ENCODE measurements at places on chromosomes 3 and 15.

DNA sequence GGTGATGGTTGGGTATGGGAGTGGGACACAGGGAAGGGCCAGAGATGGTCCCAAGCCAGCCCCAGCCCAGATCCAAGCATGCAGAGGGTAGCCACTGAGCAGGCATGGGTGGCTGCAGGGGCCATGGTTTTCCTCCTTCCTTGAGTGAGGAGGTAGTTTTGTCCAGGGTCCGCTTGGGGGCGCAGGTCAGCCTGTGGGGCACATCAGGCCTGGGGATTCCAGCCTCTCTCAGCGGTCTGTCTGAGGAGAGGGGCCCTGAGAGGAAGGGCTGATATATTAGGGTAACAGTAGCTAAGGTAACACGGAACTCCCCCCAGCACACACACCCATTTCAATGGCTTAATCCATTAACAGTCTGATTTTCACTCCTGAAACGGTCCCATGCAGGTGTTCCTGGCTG lies 22.7 kb upstream of the LCTL start:
- DNase-seq: no peak

GRCh38 chr3:14265246-14265962 lies 86.8 kb downstream of the LSM3 start:
- no peak for DNase-seq

DNA sequence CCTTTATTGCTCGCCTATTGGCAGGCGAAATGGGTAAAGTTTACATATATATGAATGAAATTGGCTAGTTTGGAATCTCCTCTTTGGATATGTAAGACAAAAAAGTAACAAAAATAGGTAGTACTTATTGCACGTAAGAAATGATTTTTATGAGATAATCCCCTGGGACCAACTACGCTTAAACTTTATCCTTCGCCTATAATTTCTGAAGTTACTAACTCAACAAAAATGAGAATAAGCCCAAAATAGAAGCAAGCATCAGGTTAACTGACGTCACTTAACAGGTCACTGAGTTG lies 438 bp upstream of the SLC49A4 start:
- no peak for DNase-seq

DNA sequence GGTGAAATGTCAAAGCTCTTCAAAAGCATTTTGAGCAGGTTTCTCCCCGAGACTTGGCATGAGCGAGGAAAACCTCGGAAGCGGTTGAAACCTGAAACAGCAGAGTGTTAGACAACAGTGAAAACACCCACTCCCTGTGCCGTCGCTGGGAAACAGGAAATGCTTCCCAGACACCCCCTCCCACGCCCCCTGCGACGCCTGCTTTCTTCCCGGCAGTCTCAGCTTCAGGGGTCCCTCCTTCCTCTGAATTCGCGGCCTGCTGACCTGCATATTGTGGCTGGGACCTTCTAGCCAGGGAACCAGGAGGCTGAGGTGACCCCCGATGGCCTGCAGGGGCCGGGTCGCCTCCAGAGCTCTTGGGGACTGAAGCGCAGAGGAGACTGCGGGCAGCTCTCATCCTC lies 250.6 kb upstream of the LYSMD4 start:
- DNase-seq: no peak

DNA sequence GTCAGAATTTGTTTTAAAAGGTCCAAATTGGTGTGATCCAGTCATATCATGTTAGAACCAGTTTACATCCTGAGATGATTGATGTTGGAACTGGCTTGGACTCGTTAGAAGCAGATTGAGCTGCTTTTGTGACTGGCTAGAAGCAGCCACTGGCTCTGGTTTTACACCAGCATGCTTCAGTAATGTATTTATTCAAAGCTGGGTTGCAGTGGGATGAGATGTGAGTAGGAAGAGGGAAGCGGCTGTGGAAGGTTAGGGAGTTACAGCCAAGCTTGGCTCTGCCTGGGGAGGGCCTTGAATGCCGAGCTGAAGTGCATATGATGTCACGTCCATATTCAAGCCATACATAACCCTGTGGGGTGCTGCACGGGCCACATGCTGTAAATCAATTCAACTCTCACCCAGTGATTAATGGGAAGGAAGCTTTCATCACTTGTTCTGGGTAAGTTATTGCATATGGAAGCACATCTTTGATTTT lies 104.0 kb upstream of the SMAD3 start:
- DNase-seq: no peak

- no peak for DNase-seq
These were observed 370.8 kb upstream of the SUCLG2 start for GRCh38 chr3:68025189-68025588.

DNA sequence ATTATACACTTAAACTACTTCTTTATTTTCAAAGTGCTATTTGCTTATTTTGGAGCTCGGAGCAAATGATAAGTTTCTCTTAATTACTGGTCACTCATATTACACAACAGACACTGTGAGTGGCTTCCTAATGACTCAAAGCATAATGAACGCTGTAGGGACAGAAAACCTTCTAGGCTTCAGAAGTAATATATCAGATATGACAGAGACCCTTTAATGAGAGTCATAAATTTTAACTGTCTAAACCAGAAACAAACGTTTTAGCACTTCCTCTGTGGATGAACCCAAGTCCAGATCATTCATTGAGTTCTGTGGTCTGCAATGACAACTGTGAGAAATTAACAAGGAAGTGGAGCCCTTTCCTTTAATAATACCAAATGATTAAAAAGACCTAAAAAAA lies 66.6 kb downstream of the ARPP21 start:
- no peak for DNase-seq

DNA sequence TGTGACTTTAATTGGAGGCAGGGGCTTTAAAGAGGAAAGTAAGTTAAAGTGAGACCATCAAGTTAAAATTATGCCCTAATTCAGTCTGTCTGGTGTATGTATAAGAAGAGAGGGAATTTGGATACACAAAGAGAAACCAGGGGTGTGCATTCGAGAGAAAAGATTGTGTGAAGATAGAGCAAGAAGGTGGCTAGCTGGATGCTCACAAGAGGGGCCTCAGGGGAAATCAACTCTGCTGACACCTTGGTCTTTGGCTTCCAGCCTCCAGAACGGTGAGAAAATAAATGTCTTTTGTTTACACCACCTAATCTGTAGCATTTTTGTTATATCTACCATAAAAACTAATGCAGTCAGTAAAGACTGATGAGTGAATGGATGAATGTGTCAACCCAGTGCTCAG lies 907.3 kb upstream of the CFAP20DC start:
- DNase-seq: no peak

DNA sequence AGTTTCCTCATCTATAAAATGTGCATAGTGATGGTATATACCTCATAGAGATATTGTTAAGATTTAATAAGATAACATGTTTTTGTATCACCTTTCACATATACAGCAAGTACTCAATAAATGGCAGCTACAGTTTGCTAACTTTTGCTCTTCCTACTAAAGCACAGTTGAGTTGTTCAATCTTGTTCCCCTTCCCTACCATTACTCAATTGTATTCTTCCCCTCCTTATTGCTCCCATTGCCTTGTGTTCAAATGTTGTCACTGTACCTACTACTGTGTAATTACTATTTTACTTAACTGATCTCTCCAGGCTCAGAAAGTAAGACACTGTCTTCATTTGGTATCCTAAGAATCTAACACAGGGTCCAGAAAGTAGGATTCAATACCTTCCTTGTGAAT lies 5.5 kb downstream of the CD47 start:
- DNase-seq: no peak

DNA sequence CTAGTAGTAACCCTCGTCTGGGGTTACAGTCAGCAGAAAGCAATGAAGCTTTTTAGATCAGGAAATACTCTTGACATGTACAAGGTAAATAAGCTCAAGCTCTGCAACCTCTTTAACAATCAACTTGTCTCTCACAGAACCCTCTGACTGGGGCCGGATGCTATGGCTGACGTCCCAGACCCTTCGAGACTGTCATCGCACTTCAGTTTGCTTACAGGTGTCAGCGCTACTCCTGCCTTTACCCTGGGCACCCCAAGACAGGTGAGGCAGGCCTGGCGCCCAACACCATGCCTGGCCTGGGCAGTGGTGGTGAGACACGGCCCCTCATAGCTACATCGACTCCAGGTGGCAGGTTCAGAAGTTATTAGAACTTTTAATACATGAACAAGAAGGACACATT lies 30.6 kb downstream of the LRRFIP2 start:
- no peak for DNase-seq

DNA sequence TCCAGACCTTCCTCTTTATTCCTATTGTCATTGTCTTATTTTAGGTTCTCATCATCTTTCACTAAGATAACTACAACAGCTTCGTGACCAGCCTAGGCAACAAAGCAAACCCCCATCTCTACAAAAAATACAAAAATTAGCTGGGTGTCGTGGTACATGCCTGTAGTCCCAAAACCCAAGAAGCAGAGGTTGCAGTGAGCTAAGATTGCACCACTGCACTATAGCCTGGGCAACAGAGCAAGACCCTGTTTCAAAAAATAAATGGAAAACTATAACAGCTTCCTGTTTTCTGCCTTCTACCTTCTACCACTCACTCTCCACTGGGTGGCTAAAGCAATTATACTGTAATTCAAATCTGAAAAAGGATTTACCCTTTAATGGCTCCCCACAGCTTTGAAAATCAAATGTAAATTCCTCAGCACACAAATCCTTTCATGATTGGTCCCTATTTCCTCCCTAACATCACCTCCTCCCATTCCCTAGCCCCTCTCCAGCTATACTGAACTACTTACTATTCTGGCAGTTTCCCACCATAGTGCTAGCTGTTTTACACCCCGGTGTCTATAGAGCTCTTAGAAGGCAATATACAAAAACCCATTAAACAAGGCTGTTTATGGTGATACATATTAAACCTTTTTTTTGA lies 33.4 kb downstream of the LRRFIP2 start:
- no peak for DNase-seq

GRCh38 chr3:131147534-131147933 lies 120.9 kb downstream of the NEK11 start:
- DNase-seq: no peak

DNA sequence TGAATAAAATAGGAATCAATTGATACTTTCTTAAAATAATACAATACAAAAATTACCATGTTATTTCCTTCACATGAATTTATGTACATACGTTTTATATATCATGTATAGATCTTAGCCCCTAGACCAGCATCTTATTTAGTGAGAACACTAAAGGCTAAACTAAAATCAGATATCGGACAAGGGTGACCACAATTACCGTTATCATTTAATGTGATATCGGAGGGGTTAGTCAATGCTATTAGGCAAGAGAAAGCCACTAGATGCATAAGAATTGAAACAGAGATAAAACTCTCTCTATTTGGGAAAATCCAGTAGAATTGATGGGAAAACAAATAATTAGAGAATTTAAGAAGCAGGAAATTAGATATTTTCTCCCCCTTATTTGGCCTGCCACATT lies 46.5 kb upstream of the TIMP4 start:
- DNase-seq: no peak

DNA sequence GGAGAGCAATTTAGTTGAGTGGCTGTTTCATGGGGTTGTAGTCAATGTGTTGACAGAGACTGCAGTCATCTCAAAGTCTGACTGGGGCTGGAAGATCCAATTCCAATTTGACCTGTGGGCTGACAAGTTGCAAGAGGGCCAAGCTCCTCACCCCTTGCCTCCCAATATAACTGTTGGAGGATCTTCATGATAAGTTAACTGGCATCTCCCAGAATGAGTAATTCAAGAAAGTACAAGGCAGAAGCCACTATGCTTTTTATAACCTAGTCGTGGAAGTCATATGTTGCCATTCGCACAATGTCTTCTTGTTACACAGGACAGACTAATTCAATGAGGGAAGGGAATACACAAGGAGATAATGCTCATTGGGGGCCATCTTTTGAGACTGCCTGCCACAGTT lies 29.1 kb downstream of the GPR15 start:
- DNase-seq: no peak

DNA sequence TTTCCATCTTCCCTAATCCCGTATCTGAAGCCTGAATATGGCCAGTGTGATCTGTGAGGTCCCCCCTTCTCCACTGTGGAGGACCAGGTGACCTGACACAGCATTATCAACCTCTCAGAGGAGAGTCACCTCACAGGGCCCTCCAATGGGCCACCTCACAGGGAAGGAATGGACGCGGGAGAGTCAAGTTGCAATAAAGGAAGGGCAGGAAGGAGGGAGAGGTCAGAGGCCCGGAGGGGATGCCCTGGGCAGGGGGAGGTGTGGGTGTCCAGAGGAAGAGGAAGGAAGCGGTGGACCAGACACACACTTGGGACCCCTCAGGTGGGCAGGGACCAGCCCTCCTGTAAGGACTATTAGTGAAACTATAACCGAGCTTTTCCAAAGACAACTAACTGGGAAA lies 14.6 kb upstream of the LRRC15 start:
- DNase-seq: no peak

- DNase-seq: no peak
These were observed 33.7 kb upstream of the RBMS3 start for GRCh38 chr3:29247088-29247745.

DNA sequence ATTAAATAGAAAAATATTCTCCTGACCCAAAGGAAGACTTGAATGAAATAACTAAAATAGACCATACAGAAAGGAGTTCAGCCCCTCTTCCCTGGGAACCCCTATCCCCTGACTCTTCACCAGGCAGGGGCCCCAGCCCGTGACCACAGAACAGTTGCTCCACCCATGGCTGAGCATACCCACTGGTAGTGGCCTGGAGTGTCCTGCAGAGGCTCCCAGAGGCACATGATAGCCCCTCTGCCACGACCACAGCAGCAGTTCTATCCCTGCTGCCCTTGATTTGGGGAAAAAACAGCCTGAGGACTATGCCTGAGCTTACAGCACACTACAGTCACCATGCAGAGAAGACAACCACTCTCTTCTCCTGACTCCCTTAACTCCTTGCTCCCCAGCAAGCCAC lies 31.8 kb downstream of the TTC14 start:
- DNase-seq: no peak

GRCh38 chr3:194928831-194929577 lies 243.3 kb downstream of the FAM43A start:
- DNase-seq: peak; percentile 9

- DNase-seq: no peak
These were observed 60.3 kb downstream of the STRIT1 start for GRCh38 chr3:155233213-155233612.

DNA sequence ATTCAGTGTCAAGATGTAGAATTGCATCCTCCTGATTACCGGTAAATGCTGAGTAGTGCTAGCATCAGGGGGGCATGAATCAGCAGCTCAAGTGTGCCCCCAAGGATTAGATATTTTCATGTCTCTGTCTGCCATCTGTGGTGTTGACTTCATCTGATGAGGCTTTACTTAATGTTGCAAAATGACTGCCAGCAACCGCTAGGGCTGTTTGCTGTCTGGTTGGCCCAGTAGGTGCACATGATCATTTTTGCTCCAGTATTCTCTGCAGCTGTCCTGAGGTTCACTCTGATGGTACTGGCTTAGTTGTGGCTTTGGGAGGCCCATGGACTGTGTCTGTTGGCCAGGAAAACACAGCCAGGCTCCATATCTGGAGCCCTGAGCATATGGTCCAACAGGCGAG lies 316.4 kb downstream of the SOX2 start:
- no peak for DNase-seq

- DNase-seq: no peak
These were observed 140.5 kb downstream of the LRRK1 start for GRCh38 chr15:101059381-101060341.

DNA sequence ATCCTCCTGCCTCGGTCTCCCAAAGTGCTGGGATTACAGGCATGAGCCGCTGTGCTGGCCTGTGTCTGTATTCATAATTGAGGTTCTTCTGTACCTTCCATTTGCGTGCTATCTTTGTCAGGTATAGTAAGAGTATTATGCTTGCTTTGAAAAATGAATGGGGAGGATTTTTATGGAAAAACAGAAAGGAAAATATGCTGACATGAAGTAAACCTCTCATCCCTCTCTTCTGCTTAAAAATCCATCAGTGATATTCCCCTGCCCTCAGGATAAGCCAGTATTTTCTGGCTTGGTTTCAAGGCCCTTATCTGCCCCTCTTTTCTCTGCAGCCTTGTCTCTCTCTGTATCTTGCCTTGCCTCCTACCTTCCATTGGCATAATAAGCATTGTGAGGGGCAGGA lies 80.7 kb downstream of the NR1D2 start:
- DNase-seq: no peak

Measured in stimulated activated CD4-positive, alpha-beta T cell treated with anti-CD3 and anti-CD28 coated beads, Interleukin-15, amount 100 ng/mL, for 24 hours (primary cell).